Stimulated activated CD8-positive, alpha-beta memory T cell treated with anti-CD3 and anti-CD28 coated beads, Interleukin-4, amount 100 ng/mL, for 4 hours (primary cell): ENCODE measurements at places on chromosomes 3 and 15.

DNA sequence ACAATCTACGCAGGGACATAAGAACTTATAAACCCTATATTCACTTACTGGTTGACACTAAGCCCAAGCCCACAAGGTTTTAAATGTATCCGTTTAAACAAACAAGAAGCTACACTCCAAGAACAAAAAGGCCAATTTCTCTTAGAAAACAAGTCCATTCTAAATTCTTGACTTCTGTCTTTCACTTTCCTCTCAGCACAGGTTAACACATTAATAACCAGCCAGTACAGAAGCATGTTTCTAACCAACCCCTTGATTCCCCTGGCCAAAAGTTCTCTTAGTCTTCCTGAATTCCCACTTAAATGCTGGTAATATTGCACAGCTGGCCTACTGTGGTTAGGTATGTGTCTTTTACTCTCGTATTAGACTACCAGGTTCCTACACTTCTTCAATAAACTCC lies 4.7 kb downstream of the DMXL2 start:
- DNase-seq: no peak

DNA sequence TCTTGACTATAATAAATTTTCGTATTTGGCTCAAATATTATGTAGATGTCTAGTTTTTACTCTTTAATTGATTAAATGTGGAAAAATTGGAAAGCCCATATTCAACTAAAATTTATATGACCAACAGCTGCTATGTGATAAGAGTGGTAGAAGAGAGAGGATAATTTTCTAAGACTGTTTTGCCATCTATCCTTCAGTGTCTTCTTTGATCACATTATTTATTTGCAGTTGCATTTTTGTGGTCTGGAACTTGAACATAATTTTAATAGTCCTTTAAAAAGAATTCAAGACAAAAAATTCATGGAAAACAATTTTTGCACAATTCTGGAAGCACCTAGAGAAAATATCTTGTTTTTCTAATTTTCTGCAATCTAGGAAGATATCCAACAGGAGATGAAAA lies 213.3 kb upstream of the THBS1 start:
- DNase-seq: no peak

DNA sequence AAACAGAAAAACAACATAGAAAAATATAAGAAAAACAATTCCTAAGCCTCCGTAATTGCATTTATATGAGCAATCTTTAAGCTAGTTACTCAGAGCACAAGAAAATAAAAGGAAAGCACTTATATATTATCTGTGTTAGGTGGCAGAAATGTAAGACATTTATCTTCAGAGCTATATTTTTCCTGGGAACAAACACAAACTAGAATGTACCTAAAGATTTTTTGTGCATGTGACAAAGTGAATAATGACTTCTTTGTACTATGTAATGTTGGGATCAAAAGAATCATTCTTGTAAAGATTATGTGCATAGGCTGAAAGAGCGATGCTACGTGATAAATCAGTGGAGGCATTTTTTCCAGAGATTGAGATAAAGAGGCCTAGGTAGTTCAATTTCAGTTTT lies 111.3 kb upstream of the GMNC start:
- no peak for DNase-seq

DNA sequence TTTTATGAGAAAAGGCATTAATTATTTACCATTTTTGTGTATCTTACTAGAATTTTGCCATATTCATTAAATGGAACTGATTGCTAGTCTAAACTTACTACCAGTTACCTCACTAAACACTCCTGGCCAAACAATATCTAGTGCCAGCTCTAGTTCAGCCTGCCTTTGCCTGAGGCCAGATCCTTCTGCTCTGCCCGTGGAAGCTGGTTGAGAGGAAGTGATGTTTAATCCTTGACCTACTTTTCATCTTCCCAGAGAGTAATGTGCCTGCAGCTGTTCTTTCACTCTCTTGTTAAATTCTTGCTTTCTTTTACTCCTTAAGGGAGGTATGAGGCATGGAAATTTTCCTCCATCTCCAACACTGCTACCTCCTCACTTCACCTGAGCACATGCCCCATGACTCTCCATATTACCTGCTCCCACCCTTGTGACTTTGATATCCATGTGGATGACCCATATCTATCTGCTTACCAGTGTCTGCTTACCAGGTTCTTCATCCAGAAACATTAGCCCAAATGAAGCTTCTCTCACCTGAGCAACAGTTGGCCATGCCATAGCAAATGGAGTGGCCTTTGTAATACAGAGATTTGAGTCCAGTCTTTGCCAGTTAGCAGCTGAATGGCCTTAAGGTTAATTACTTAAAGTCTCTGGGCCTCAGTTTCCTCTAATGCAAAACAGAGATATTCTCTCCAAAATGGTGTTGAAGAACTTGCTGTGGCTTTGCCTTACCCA lies 53.4 kb downstream of the UBE2E1 start:
- no peak for DNase-seq

GRCh38 chr3:197335428-197336132 lies 37.2 kb upstream of the DLG1 start:
- no peak for DNase-seq

- DNase-seq: no peak
These were observed 64.2 kb upstream of the FOXP1 start for GRCh38 chr3:71647751-71648150.

DNA sequence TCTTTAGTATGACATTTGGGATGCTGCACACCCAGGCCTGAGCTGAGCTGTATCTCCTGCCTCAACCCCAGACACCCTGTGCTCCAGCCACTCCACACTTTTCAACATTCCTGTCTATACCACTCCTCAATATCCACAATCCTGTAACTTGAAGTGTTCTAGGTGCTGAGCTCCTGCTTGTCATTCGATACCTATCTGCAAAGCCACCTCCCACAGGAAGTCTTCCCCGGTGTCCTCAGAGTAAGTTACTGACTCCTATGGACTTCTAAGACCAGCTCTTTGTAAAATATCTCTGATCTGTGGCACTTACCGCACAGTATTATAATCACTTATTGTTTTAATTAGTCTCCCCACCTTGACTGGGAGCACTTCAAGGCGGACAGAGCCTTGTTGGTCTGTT lies 1.2 kb upstream of the CAV3 start:
- no peak for DNase-seq
